ENCODE measurements at places on chromosomes 5 and 9.

GRCh38 chr5:39654715-39655114 is 229.9 kb upstream of the DAB2 start:
- DNase-seq: no peak

DNA sequence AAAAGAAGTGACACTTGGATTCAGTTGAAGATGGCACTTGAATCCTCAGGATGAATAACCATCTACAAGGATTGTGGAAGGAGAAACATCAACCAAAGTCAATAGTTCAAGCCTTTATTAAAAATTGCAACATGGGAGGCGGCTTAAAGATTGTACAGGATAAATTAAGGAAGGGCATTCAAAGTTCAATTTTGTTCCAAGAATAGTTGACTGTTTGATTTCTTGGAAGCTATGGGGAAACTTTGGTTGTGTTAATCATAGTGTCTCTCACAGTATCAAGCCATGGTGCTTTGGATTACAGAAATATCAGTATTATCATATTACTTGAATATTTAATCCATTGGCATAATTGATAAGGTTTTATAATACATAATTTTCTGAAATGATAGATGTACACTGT is 1844.3 kb downstream of the MAT2B start:
- DNase-seq: no peak

- no peak for DNase-seq
Measured at GRCh38 chr5:99089822-99090549, 161.2 kb upstream of the CHD1 start.

GRCh38 chr9:100579665-100580064 is 1.8 kb downstream of the CAVIN4 start:
- DNase-seq: no peak

- DNase-seq: no peak
Measured at GRCh38 chr9:120344230-120344629, 235.7 kb downstream of the CDK5RAP2 start.

- no peak for DNase-seq
Measured at GRCh38 chr9:37034938-37035647, 1.0 kb upstream of the PAX5 start.

DNA sequence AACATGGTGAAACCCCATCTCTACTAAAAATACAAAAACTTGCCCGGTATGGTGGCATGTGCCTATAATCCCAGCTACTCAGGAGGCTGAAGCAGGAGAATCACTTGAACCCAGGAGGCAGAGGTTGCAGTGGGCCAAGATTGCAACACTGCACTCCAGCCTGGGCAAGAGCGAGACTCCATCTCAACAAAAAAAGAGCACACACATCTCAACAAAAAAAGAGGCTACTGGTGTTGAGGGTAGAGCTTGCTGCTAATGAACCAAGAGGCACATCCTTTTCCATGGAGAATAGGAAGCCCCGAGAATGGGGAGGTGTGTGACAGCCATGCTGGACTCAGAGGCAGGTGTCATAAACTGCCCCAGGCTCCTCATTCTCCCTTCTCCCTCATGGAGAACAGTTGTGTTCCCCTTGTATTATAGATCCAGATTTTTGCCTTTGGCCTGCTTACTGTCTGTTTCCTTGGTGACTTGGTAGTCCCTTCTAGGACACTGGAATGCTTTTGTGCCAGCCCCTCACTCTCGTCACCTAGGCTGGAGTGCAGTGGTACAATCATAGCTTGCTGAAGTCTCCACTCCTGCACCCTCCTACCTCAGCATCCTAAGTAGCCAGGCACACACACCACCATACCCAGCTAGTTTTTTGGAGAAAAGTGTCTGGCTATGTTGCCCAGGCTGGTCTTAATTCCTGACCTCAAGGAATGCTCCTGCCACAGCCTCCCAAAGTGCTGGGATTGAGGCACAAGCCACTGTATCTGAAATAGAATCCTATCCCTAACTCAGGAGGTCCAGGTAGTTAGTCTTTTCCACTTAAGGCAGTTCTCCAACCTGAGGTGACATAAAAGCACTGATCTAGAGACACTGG is 5.1 kb downstream of the RPL12 start:
- DNase-seq: no peak

DNA sequence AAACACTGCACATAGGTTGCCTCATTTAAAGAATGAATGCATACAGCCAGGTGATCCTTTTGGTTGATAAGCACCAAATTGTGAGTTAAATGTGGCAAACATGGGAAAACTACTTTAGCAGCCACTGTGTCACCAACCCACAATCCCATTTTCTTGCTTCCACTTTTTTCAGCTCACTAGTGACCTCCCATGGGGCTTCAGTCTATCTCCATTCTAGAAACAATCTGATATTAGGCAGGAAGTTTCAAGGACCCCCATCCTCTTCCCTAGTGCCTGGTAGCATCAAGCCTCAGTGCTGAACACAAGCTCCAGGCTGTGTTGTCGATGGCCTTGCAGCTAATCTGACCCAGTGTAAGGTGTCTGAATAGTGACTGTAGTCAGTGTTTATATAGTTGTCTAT is 66.2 kb downstream of the PLPPR1 start:
- no peak for DNase-seq

DNA sequence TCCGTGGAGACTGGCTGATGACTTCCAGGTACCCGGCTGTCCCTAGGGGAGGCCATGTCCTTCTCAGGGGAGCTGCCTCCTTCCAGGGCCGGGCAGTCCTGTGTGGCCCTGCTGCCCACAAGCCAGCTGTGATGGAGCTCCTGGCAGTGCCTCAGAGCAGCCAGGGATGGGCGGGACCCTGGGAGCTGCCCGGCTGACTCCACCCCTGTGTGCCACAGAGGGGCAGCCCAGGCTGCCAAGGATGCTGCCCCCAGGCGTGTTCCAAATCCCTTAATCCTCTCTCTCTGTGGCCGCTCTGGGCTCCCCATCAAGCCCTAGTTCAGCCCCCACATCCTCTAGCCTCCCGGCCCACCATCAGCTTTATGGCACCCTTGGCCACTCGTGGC is 7.0 kb upstream of the SCGB3A1 start:
- no peak for DNase-seq

DNA sequence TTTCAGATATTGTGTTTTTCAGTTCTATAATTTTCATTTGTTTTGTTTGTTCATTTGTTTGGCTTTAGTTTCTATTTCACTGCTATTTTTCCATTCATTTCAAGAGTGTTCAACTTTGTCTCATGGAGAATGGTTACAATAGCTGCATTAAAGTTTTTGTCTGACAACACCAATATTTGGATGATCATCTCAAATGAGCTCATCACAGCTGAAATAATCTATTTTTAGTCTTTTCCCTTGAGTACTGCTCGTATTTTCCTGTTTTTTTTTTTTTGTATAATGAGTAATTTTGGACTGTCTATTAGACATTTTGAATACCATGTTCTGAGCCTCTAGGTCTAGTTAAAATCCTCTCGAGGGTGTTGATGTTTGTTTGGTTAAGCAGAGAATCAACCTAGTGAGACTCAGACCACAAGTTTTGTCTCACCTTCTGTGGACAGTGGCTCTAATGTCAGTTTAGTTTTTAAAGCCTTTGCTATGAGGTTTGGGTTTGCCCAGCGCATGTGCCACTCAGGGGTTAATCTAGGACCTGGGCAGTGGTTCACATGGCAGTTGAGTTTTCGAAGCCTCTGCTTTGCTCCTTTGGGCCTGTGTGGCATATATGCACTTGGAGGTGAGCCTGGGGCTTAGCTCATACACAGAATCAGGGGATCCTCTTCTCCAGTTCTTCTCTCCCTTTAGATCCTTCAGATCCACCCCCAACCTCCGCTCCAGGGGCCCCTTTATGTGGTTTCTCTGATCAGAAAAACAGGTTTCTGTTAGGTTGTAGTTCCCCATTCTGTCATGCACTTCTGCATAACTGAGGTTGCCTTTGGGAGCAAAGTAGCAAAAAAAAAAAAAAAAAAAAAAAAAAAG is 79.8 kb downstream of the ARSB start:
- DNase-seq: no peak

GRCh38 chr5:163706053-163706771 is 200.8 kb downstream of the MAT2B start:
- no peak for DNase-seq

GRCh38 chr9:126424511-126424910 is 97.9 kb downstream of the MVB12B start:
- no peak for DNase-seq

DNA sequence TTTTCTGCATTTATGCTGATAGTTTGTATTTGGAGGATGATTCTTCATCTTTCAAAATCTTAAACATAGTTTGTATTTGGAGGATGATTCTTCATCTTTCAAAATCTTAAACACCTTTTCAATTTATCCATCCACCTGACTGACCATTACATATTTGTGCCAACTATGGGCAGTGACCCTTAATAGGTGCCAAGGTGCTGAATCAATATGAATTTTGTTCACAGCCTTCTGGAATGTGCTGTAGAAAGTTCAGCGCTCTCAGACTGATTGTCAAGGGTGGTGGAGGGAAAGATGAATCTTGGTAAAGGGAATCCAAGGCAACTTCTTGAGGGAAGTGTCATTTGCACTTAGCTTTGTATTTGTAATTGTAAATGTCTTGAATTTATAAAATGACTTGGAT is 18.1 kb downstream of the ZNF618 start:
- DNase-seq: no peak

- DNase-seq: no peak
Measured at GRCh38 chr5:14181299-14181968, 38.3 kb downstream of the TRIO start.

GRCh38 chr5:10734037-10734709 is 26.9 kb downstream of the DAP start:
- DNase-seq: no peak

DNA sequence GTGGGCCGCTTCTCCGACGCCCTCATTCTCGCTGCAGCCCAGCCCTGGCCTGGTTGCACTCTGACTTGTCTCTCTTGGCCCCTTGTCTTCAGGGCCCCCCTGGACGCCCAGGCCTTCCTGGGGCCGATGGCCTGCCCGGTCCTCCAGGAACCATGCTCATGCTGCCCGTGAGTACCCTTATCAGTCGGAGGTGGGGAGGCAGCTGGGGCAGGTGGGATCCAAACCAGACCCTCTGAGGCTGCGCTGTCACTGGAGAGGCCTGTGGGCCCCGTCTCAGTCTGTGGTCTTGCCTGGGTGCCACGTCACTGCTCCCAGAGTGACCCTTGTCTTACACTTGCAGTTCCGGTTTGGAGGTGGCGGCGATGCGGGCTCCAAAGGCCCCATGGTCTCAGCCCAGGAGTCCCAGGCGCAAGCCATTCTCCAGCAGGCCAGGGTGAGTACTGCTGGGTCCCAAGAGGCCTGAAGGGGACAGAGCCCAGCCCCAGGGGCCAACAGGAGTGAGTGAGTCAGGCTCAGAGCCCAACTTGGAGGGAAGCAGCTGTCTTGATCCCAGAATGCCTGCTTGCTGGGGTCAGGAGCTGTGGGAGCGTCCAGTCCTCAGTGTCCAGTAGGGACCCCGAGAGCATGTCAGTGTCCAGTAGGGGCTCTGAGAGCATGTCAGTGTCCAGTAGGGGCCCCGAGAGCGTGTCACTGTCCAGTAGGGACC is 109.0 kb downstream of the COL5A1 start:
- DNase-seq: no peak

DNA sequence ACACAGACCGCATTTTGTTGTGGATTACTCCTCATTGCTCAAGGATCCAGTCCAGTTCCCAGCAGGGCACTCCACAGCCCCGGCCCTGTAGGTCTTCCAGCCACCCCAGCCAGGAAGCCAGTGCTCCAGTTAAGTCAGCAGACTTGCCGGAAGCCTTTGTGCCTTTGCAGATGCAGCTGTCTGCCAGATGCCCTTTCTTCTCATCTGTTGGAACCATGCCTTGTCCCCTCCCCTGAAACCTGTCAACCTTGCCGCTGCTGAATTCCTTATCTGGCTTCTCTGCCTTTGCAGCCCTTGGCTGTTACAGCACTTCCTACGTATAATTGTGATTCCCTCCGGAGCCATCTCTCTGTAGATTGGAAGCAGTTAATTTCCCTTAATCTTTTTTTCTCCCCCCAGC is 28.4 kb downstream of the PSAT1 start:
- no peak for DNase-seq

DNA sequence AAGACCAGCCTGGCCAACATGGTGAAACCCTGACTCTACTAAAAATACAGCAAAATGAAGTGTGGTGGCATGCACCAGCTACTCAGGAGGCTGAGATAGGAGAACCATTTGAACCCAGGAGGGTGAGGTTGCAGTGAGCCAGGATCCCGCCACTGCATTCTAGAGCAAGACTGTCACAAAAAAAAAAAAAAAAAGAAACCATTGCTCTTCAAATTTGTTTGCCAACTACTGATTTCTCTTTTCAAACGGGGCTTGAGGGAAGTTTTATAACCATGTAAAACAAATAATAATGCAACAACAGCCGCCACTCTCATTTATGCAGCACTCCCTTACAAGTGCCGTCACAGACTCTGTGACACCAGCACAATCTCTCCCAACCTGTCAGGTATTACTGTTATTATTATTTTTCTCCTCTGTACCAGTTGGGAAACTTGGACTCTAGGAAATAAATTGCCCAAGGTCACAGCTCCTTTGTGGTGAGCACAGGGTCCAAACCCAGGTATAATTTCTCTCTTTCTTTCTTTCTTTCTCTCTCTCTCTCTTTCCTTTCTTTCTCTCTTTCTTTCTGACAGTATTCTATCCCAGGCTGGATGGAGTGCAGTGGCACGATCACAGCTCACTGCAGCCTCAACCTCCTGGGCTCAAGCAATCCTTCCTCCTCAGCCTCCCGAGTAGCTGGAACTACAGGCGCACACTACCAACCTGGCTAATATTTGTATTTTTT is 25.4 kb downstream of the SERINC5 start:
- no peak for DNase-seq

GRCh38 chr9:75830303-75830702 is 60.2 kb upstream of the PCSK5 start:
- DNase-seq: no peak

DNA sequence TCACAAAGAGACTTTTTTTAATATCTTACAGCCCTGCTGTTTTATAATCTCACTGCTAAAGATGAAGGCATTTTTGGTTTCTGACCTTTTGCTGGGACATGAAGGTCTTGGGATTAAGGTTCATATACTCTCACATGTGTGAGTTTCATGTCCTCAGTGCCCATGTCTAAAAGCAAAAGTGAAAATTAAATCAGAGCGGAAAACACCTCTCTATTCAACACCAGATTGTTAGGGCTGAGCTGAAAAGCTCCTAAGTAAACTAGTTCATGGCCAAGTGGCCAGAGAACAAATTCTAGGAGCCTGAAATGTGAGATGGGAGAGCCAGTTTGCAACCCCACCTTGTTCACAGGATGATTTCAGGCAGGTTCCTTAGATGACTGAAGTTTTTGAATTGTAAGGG is 110.9 kb downstream of the GRIA1 start:
- DNase-seq: no peak

DNA sequence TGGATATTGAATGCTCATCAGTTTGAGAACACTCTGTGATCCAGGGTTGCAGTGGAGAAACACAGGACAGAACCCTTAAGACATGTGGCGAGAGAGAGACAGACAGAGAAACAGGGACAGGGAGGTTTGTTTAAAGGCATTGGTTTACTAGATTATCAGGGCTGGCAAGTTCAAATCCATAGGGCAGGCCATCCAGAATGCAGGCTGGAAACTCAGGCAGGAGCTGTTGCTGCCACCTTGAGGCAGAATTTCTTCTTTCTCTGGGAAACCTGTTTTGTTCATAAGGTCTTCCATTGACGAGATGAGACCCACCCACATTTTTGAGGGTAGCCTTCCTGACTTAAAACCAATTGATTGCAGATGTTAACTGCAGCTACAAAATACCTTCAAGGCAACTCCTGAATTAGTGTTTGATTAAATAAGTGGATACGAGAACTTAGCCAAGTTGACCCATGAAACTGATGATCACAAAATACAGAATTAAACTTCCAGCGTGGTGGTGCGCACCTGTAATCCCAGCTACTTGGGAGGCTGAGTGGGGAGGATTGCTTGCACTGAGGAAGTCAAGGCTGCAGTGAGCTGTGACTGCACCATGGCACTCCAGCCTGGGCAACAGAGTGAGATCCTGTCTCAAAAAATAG is 55.9 kb downstream of the NSUN2 start:
- no peak for DNase-seq

- DNase-seq: no peak
Measured at GRCh38 chr9:84598921-84599636, 70.5 kb upstream of the NTRK2 start.

Data from stimulated activated CD8-positive, alpha-beta memory T cell treated with anti-CD3 and anti-CD28 coated beads, Interleukin-4, amount 100 ng/mL, for 4 hours (primary cell).